ENCODE measurements at places on chromosomes 2 and 18.

DNA sequence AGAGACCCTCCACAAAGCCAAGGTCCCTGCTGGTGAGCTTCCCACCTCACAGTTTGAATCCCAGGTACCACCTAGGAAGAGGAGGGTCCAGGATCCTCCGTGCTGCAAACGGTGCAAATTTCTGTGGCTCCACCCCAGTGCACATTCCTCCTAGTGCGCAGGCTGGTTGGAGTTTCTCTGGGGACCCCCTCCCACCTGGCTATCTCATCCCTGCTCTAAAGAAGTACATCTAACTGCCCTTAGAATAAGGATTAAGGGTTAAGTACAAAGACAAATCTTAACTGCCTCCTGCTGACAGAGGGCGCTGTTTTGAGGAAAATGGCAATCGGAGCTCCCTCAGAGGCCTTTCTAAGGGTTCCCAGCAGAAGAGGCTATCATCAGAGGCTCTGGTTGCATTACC lies 109.6 kb upstream of the FSIP2 start:
- DNase-seq, result no peak

DNA sequence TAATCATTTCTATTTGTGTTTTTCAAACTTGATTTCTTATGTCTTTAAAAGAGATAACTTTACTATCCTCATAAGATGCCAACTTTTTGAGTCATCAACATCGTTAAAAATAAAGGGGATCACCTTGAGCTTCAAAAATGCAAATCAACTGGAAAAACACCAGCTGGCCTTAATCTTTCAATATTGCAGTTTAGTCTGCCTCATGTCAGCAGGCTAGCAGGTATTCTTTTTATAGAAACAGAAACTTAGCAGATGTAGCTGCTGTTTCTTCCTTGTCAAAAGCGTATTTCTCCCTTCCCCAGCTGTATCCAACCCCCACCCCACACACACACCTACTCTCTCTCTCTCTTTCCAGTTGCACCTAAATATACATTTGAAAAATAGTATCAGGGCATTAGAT lies 154.1 kb upstream of the ZNF804A start:
- DNase-seq, result no peak

- peak; percentile 19 for DNase-seq
These were observed 81.5 kb downstream of the PRPF40A start for GRCh38 chr2:152635635-152636298.

GRCh38 chr2:53200072-53200471 lies 567.5 kb upstream of the CHAC2 start:
- no peak for DNase-seq

GRCh38 chr18:61891894-61892293 lies 913 bp downstream of the RNF152 start:
- DNase-seq, result no peak

DNA sequence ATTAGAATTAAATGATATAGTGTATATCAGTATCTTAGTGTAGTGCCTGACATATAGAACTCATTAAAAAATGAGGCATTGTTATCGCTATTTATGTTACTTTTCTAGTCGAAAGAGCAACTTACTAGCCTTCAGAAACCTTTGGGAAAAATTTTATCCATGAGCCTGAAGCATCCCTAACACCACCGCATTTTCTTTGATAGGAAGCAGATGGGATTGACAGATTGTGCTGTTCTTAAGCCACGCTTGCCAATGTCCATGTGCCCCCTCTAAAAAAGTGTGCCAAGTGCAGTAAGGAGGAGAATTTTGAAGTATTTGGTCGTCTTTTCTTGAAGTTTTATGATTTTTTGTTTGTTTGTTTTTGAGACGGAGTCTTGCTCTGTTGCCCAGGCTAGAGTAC lies 29.1 kb downstream of the PPM1B start:
- DNase-seq, result no peak

- DNase-seq, result no peak
These were observed 5.1 kb upstream of the PTPRM start for GRCh38 chr18:7561909-7562460.

GRCh38 chr2:108594982-108595464 lies 60.8 kb downstream of the LIMS1 start:
- no peak for DNase-seq

DNA sequence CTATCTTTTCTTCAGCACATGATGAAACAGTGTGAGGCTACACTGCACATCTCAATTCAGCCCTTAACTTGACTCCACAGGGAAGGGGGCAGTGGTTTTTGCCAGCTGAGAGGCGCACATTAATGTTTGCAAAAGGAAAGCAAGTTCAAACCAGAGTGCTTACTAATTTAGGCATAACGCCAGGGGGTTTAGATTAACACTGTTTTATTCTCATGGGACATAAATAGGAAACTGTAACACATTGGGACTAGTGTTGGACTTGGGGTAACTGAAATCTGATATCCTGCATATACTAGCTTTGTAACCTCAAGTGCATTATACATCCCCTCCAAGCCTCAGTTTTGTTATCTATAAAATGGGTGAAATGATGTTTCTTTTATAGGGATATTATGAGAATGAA lies 821.2 kb upstream of the ID2 start:
- DNase-seq, result no peak

DNA sequence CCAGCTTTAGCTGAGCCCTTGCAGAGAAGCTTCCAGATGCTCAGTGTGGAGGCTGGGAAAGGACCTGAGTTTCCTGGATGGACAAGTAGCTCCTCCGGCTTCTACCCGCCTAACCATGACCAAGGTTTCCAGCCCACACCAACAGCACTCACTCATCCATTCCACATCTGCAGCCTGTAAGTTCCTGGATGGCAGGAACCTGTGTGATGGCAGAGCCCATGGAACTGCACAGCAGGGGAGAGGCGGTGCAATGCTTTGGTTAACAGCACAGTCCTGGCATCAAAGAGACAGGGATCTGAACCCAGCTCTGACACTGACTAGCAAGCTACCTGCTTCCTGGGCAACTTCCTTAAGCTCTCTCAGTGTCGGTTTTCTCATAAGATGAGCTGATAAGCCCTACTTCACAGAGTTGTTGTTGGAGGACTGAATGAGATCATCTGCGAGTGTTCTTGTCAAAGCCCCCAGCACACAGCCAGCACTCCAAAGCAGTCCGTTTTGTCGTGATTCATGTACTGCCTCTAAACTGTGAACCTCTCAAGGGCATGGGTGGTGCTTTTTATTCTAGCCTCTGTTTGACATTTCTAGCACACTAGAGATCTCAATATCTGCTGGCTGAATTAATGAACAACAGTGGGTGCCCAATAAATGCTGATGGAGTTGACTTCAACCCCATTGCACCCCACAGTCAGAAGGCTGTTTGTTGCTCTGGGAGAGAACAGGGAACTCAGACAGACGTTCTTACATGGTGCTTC lies 41.6 kb upstream of the OTOF start:
- DNase-seq, result no peak

GRCh38 chr2:106885971-106886915 lies at the start of gene ST6GAL2:
Gene ST6GAL2, minus strand, starts transcription at chr2:106886167. Its CDS starts 42,190 bp downstream, at chr2:106843977.
- DNase-seq, result no peak

- DNase-seq, result no peak
These were observed 330.8 kb downstream of the NUP35 start for GRCh38 chr2:183455056-183455455.

DNA sequence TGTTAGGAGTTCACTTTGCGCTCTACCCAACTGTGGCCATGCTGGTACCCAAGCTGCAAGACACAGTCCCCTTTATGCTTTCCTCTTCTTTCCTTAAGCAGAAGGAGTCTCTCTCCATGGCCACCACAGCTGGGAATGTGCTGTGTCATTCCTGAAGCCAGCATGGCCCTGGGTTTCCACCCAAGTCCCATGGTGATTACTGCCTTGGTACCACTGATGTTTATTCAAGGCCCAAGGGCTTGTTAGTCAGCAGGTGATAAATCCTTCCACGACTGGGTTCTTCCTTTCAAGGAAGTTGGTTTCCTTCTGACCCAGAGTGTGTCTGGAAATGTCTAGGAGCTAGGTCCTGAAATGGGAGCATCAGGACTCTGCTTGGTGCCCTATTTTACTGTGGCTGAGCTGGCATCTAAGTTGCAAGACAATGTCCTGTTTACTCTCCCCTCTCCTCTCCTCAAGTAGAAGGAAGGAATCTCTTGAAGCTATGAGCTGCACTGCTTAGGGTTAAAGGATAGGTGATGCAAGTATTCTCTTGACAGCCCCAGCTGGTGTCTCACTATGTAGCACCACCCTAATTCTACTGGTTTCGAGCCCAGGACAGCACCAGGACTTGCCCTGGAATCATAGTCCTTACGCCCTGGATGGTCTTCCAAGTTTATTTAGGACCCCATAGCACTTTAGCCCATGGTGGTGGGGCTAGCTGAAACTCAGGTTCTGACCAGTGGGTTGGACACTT lies 18.7 kb upstream of the NUP35 start:
- DNase-seq, result no peak

DNA sequence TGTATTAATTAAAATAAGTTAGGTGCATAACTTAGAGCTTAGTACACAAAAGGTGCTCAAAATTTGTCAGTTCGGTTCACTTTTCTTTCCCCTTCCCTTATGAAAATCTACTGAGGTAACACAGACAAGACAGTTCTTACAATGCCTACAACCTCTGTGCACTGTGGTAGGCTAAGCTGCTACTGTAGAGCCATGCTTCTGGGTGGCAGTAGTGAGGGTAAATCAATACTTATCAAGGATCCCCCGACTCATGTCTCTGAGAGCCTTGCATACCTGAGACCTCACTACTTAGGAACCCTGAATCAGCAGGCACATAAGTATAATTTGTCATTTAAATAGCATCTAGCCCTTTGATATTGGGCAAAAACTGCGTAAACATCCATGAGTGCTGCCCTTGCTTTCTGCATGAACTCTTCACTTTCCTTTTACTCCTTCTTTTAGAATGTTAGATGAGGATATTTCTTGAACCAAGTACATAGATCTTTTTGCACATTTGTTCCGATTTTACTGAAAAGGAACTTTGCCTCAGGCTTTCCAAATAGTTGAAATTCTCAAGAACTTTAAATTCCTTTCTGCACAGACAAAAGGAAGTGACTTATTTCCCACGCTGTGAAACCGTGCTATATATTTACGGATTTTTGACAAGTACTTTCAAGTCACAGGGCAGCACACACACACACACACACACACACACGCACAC lies 234.4 kb downstream of the TRIB2 start:
- DNase-seq, result no peak

DNA sequence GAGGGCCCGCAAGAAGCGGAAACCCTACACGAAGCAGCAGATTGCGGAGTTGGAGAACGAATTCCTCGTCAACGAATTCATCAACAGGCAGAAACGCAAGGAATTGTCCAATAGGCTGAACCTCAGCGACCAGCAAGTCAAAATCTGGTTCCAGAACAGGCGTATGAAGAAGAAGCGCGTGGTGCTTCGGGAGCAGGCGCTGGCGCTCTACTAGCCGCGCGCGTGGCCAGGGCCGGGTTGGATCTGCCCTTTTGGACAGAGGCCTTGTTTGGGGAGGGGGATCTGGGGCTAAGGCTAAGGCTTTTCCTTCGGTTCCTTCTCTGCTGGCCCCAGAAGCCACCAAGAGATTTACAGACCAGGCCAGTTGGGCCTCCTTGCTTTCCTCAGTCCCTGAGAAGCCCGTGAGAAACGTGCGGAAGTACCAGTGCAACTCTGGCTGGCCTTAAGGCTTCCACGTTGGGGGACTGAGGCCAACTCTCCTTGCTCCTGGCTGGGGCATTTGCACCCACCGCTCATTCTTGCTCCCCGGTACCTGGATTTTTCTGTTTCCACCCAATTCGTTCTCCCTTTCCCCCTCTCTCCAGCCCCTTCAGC lies 1.0 kb downstream of the HOXD12 start:
- DNase-seq, result no peak

GRCh38 chr2:101820519-101820918 lies 123.0 kb downstream of the MAP4K4 start:
- DNase-seq, result no peak

DNA sequence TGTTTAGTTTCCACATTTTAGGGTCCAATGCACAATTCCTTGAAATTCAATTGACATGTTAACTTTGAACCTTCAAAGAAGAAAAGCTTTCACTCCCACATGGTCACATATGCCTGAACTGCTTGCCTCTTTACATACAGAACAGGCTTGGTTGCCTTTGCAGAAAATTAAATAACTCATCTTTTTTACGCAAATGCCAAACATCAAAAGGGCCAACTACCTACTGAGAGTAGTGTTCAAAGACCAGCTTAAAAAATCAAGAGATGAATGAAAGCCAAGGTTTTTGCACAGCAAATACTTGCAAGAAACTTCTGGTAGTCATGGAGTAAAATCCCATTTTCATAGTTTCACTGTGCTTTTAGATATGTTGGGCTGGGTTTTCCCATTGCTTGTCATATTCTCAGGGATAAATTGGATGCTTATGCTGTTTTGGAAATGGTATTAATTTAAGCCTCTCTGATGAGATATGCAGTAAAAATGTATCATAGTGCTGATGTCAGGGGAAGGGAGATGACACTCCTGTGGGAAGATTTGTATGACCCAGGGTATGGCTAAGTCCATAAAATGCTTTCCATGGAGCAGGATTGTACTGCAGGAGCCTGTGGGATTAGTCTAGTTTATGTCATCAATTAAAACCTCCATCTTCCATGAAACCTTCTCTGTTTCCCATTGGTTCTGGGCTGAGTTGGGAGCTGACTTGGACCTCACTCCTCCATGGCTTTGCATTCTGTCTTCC lies 60.6 kb upstream of the DARS1 start:
- no peak for DNase-seq

- DNase-seq, result no peak
These were observed 123.5 kb downstream of the LIPG start for GRCh38 chr18:49685231-49685942.

DNA sequence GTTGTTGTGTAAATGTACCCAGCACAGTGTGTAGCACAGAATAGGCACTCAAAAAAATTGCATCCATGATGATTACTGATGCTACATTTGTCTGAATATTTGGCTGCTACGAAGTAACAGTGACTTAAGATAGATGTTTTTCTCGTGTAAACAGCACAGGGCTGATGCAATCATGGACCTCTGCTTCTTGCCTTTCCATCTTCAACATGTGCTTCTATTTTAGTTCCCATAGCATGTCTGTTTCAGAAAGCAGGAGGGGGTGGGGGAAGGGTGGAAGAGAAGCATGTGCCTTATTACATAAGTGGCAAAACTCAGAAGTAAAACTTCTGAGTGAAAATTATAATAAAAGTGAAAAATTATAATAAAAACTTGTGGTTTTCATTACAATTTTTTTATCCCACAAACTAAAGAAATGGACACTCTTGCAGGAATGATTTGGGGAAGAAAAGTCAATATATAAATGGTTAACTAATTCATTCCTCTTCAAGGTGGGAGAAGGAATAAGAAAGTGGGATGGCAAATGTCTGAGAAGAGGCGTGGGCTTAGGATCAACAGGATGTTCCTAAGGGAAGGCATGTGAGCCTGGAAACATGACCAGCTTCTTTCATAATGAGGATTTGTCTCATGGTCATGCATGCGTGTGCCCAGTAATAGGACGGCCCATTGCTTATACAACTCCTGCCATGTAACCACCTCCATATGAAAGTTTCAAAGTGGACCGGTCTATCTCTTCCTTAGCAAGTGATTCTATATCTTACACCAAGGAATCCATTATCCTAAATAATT lies 27.2 kb downstream of the CCBE1 start:
- no peak for DNase-seq

- no peak for DNase-seq
These were observed 74.6 kb upstream of the ZNF804A start for GRCh38 chr2:184523732-184524131.

- no peak for DNase-seq
These were observed 10.6 kb upstream of the ATG16L1 start for GRCh38 chr2:233240897-233241296.

GRCh38 chr18:78363556-78364387 lies 615.8 kb upstream of the SALL3 start:
- no peak for DNase-seq
